Natural killer cell (primary cell): ENCODE measurements at places on chromosomes 11 and 22. TPM values are rescaled to one million over a fixed set of nuclear protein-coding genes. Genes with fewer than 3 reads are reported as not detected.

DNA sequence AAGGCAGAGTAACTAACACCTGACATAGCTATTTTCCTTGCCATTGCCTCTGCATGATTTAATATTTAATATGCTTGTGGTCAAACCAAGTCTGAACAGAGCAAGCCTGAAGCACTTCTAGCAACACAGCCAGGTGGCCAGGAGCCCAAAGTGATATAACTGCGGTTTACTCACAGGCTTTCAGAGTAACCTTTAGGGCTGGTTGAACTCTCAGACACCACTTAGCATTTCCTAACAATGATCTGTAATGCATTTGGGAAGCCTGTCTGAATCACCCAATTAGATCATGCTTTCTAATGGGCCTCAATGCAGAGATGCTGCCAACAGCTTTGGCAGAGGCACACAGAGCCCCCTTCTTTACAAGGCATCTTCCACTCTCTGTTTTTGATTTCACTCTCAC is 96.1 kb downstream of the FDX1 start:
- peak overlapping the region; percentile 56 for H3K27ac ChIP-seq
- no peak overlapping the region for H3K4me3 ChIP-seq
- no peaks in the 10 kb centered on the region for H3K27me3 ChIP-seq
- H3K4me1 ChIP-seq: peaks cover 35% of the 10 kb centered on the region

GRCh38 chr11:117187799-117188481 is 9.4 kb downstream of the SIDT2 start:
- no peak overlapping the region for H3K27ac ChIP-seq
- peaks cover 52% of the 10 kb centered on the region for H3K4me1 ChIP-seq
- H3K36me3 ChIP-seq: peaks cover 29% of the 10 kb centered on the region
- DNase-seq: no peak

GRCh38 chr11:10333490-10333889 is 28.6 kb downstream of the ADM start:
- no peak overlapping the region for H3K4me3 ChIP-seq
- no peaks in the 10 kb centered on the region for H3K36me3 ChIP-seq
- no peak for DNase-seq
- no peak overlapping the region for H3K27ac ChIP-seq

DNA sequence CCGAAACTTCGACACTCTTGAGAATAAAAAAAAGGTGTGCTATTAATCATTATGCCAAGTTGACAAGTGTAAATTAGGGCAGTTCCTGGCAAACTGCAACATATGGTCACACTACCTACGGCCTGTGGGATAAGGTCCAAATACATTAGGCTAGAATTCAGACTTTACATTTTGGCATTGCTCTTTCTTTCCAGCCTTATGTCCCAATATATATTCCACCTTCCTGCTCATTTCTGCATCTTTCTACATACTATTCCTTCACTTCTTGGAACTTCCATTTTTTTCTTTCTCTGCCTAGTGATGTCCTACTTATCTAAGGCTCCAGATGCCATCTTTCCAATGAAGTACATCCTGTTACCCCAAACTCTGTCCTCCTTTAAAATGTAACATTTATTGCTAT is 577.2 kb downstream of the LRRC4C start:
- no peak overlapping the region for H3K4me3 ChIP-seq
- H3K27me3 ChIP-seq: no peaks in the 10 kb centered on the region
- H3K27ac ChIP-seq: no peak overlapping the region
- no peak for DNase-seq
- H3K36me3 ChIP-seq: no peaks in the 10 kb centered on the region

GRCh38 chr11:118691926-118692830 is 12.7 kb upstream of the TREH start:
- peaks cover 73% of the 10 kb centered on the region for H3K4me1 ChIP-seq
- peak; percentile 89 for DNase-seq
- H3K27ac ChIP-seq: no peak overlapping the region
- no peak overlapping the region for H3K4me3 ChIP-seq
- no peaks in the 10 kb centered on the region for H3K36me3 ChIP-seq
- no peaks in the 10 kb centered on the region for H3K27me3 ChIP-seq

GRCh38 chr11:117986981-117987574 is 884 bp downstream of the IL10RA start:
- peaks cover 73% of the 10 kb centered on the region for H3K4me1 ChIP-seq
- no peaks in the 10 kb centered on the region for H3K27me3 ChIP-seq
- H3K27ac ChIP-seq: peak overlapping the region; percentile 96
- DNase-seq: peak; percentile 39

DNA sequence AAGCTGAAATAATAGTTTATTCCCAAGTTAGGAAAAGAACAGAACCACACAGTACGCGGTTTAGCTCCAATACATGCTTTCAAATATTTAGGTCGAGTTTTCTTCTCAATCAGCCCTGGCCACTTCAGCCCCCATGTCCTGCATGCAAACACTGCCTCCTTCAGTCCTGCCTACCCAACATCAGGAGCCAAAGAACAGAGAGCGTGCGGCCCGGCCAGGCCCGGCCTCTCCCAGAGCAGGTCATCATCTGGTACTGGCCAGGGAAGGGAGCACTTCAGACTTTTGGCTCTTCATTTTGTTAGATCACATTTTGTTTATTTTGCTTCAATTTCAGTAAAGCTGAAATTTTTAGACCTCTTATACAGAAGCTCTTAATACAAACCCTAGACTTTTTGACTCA is 6.7 kb downstream of the BRD1 start:
- H3K36me3 ChIP-seq: peaks cover 49% of the 10 kb centered on the region
- H3K4me3 ChIP-seq: no peak overlapping the region
- H3K4me1 ChIP-seq: peaks cover 27% of the 10 kb centered on the region
- no peak overlapping the region for H3K27ac ChIP-seq

DNA sequence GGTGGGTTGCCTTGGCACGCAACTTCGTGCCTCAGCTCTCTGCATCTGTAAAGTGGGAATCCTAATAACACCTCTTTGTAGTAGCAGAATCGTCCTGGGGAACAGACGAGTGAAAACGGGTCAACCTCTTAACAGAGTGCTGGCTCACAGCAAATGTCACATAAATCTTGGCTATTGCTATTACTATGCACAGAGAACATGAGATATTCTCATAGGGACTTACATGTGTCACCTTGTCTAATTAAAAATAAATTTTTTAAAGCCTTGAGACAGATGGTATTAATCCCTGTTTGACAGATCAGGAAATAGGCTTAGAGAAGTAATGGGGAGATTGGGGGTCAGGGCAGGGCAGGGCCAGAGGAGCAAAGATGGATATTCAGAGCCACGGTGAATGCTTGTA is 44.3 kb upstream of the IGSF9B start:
- H3K27me3 ChIP-seq: no peaks in the 10 kb centered on the region
- DNase-seq: no peak
- no peaks in the 10 kb centered on the region for H3K4me1 ChIP-seq

GRCh38 chr22:35131525-35132000 is 65.6 kb downstream of the ISX start:
- DNase-seq: no peak
- no peak overlapping the region for H3K27ac ChIP-seq
- no peak overlapping the region for H3K4me3 ChIP-seq
- H3K27me3 ChIP-seq: no peaks in the 10 kb centered on the region
- H3K4me1 ChIP-seq: no peaks in the 10 kb centered on the region
- no peaks in the 10 kb centered on the region for H3K36me3 ChIP-seq

DNA sequence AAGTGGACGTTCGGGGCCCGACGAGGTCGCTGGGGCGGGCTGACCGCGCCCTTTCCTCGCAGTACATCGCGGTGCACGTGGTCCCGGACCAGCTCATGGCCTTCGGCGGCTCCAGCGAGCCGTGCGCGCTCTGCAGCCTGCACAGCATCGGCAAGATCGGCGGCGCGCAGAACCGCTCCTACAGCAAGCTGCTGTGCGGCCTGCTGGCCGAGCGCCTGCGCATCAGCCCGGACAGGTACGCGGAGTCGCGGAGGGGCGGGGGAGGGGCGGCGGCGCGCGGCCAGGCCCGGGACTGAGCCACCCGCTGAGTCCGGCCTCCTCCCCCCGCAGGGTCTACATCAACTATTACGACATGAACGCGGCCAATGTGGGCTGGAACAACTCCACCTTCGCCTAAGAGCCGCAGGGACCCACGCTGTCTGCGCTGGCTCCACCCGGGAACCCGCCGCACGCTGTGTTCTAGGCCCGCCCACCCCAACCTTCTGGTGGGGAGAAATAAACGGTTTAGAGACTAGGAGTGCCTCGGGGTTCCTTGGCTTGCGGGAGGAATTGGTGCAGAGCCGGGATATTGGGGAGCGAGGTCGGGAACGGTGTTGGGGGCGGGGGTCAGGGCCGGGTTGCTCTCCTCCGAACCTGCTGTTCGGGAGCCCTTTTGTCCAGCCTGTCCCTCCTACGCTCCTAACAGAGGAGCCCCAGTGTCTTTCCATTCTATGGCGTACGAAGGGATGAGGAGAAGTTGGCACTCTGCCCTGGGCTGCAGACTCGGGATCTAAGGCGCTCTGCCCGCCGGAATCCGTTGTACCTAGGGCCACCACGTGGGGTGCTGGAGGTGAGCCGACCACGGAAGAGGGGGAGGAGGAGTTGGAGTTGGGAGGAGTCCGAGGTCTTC is 771 bp downstream of the MIF start:
- peak; percentile 44 for DNase-seq
- no peaks in the 10 kb centered on the region for H3K27me3 ChIP-seq
- H3K4me3 ChIP-seq: peak overlapping the region; percentile 88

DNA sequence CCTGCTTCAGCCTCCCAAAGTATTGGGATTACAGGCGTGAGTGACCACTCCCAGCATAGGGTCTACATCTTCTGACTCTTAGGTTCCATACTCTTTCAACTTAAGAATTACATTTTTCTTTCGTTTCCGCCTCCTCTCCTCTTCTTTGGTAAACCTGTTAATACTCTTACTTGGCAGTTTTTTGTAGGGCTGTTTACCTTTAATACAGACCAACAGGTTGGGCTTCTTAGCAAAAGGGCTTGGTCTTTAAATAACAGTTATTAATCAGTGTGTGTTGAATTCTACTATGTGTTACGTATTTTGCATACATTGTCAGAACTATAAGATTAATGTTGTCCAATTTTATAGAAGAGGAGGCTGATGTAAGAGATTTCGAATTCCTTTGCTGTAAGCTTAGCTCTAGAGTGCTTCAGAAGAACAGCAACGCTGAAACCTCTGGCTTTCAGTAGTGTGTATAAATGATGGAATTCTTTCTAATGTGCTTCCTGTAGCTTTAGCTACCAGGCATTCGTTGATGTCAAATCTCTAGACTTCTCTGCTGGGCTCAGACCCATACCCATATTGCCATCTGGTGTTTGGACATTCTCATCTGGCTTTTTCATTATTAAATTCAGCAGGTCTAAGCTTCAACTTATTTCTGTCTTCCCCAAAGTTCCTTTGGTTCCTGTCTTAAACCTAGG is 3.1 kb downstream of the FDX1 start:
- no peak overlapping the region for H3K4me3 ChIP-seq
- H3K27me3 ChIP-seq: no peaks in the 10 kb centered on the region
- peaks cover 18% of the 10 kb centered on the region for H3K4me1 ChIP-seq
- no peak overlapping the region for H3K27ac ChIP-seq

DNA sequence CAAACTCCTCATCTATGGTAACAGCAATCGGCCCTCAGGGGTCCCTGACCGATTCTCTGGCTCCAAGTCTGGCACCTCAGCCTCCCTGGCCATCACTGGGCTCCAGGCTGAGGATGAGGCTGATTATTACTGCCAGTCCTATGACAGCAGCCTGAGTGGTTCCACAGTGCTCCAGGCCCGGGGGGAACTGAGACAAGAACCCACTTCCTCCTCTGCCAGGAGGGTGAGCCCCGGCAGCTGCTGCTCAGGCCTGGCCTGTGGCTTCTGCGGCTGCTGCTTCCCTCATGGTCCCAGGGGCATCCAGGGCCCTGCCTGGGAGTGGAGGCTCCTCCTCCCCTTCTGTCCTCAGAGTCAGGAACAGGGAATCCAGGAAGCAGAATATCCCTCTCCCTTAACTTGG is 98.4 kb downstream of the ZNF280B start:
- H3K36me3 ChIP-seq: no peaks in the 10 kb centered on the region
- no peak for DNase-seq
- peaks cover 3% of the 10 kb centered on the region for H3K27me3 ChIP-seq
- H3K4me3 ChIP-seq: no peak overlapping the region

DNA sequence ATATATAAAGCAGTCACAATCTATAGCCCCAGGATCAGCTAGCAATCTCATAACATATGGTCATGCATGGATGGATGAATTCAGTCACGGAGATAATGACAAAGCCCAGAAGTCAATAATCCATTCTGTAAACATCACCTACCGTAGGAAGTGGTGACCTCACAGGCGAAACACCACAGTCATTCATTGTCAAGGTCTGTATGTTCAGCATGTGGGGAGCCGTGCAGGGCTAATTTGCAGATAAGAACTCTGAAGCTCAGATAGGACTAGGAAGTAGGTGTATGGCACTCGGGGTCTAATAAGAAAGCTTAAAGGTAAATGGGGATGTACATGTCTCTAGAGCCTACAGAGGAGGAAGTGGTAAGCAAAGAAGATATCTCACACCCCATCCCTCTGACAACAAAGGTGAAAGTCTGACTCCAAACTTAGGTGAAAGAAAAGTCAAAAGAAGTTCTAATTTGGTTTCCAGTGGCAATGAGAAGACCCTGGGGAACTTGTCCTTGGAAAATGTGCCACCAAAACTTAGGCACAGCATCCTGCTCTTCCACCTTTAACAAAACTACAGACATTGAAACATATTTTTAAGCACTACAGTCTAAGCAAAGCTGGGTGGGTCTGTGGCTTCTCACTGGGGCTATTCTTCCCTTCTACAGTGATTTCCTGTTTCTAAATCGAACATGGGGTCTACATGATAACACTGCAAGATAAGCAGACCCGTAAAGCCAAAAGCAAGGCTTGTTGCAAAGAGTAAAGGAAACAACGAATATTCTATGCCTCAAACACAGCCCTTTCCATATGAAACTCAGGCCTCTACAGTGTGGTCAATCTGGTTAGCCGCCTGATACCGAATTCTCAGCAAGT is 5.2 kb downstream of the CRTAM start:
- peak overlapping the region; percentile 82 for H3K27ac ChIP-seq
- H3K4me1 ChIP-seq: peaks cover 64% of the 10 kb centered on the region
- H3K27me3 ChIP-seq: no peaks in the 10 kb centered on the region
- H3K36me3 ChIP-seq: no peaks in the 10 kb centered on the region
- H3K4me3 ChIP-seq: peak overlapping the region; percentile 3
- DNase-seq: peak; percentile 39

DNA sequence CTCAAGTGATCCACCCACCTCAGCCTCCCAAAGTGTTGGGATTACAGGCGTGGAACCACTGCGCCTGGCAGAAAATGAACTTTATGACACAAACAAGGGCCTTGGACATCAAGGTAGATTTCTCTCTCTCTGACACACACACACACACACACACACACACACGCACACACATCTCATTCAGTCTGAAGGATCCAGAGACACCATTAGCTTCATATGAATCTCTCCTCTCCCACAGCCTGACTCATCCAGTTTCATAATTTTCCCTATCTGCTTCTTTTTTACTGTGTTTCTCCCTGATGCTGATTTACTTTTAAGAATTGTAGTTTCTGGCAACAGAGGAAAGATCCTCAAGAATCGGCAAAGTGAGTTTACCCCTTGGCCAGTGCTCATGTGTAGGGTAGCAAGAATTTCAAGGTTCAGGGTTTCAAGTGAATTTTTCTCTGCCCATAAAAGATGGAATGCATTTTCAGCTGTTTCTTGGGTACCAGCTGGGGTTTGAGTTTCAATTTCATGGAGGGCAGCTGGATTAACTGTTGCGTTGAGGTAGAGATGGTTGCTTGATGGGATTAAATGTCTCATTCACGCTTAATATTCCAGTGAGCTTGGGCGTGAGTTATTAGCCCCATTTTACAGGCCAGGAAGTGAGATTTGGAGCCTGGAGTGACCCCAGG is 3.5 kb downstream of the MYO18B start:
- H3K27me3 ChIP-seq: no peaks in the 10 kb centered on the region
- DNase-seq: no peak
- H3K4me1 ChIP-seq: no peaks in the 10 kb centered on the region

CHCHD10 gene
- total RNA-seq: 13.8 TPM

CYTH4 gene
- 249 TPM for total RNA-seq

LDHAL6A gene
- total RNA-seq: 0.82 TPM

CCDC157 gene
- 9.7 TPM for total RNA-seq
